GM10248 (cell line): ENCODE measurements at places on chromosomes 4 and X.

DNA sequence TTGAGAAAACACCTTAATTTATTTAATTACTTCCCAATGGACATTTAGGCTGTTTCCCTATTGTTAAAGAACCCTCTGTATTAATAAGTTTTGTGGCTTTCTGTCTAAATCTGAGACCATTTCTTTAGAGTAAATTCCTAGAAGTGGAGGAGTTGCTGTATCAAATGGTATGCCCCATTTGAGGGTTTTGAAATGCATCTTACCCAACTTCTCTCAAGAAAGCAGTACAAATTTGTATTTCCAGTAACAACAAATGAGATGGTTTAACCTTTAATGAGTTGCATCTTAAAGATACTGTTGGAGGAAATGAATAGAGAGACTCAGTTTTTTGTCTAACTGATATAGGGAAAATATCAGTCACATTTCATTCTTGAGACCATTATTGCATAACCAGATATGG, 70.5 kb upstream of the CBLL2 start:
- no peak for DNase-seq

GRCh38 chr4:74370912-74371311, 6.0 kb downstream of the EREG start:
- DNase-seq = peak; percentile 35

GRCh38 chr4:173835903-173836302, 305.9 kb upstream of the HAND2 start:
- no peak for DNase-seq

DNA sequence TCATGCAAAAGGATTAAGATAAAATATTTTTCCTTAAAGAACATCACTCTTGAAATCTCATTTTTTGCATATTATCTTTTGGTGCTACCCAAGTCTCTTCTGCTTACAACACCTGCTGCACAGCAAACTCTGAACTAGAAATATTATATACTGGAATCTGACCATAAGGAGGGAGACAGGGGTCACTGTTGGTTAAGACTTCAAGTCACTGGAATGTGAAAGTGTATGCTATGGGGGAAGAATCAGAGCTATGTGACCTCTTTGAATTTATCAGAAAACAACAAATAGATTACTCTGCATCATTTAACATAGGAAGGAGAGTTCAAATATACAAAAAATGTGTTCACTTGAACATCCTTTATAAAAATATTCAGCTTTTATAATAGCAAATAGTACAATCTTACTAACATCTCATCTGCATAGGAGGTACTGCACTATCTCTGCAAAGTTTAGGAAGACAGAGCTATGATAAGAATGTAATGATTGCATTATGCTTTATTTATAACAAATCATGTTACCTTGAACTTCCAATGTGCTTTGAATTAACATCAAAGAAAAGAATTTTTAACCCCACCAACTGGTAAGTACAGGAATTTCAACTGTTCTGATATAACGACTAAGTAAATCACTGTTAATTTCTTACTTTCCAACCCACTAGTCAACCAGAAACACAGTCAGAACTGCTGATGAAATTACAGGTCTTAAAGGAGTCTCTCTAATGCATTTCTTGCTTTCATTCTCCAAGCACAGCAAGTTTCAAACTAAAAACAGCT, 69.8 kb downstream of the ZNF827 start:
- DNase-seq = peak; percentile 29

- no peak for DNase-seq
Observed at GRCh38 chrX:20001588-20001987, 10.7 kb upstream of the BCLAF3 start.

DNA sequence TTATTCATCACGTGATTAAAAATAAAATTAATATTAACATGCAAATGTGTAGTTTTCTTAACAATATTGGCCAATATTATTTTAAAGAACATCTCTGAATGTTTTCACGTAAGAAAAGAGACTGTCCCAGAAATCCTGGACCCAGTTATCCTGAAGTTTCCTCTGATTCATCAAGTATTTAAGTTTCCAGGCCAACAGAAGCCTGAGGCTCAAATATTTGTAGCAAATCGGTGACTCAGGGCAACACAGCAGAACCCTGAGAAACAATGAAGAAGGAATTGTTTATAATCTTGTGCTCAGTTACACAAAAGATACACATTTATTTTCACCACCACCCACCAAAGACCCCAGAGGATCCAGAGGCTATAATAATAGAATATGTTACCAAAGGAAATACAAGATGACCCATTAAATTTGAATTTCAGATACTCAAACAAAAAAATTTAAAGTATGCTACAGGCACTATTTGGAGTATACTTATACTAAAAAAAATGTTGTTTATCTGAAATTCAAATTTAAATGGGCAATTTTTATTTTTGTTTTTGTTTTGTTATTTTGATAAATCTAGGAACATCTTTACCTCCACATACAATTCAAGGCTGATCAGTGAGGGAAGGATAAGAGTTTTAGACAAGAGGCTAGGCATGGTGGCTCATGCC, 33.9 kb upstream of the SLC7A11 start:
- DNase-seq = no peak

DNA sequence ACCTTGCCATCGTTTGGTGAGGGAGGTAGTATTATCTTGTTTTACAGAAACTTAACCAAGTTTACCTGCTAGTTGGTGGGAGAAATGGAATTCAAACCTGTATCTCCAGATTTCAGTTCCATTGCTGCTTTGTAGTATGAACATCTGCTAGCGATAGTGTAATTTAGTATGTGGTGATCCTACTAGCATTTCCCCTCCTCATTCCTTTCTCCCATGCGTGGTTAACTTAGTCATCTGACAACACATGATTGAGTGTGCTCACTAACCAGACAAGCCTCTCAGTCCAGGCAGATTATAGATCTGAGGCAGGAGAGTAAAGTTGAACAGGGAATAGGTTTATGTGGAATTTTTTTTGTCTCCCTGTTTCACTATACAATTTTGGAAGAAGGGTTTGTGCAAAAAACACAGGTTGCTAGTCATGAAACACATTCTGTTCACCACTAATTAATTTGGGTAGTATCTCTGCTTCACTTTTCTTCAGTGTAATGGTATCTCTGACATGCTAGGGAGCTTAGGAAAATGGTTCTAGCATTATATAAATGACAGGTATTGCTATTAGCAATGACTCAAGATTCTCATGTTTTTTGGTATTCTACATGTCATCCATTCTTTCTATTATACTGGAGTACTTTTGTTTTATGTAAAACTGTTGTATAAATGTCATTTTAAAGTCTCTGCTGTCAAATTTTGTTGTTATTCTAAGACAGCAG, 21.7 kb downstream of the RBPJ start:
- DNase-seq = no peak

- no peak for DNase-seq
Observed at GRCh38 chrX:101759000-101759399, 99.3 kb upstream of the ARMCX2 start.

DNA sequence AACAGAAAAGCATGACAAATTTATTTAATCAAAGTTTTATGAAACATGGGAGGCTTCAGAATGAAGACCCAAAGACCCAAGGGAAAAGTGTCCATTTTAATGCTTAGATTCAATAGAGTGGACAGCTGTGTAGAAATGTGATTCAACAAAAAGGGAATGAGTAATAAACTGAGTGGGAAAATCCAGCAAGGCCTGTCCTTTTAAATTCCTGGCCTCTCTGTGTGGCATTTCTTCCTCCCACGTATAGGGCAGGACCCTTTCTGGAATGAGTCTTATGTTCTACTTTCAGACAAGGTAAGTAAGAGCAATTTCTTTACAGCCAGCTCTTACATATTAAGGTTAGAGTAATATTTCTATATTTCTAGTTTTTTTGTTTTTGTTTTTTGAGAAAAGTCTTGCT, 14.5 kb downstream of the AASDH start:
- no peak for DNase-seq

DNA sequence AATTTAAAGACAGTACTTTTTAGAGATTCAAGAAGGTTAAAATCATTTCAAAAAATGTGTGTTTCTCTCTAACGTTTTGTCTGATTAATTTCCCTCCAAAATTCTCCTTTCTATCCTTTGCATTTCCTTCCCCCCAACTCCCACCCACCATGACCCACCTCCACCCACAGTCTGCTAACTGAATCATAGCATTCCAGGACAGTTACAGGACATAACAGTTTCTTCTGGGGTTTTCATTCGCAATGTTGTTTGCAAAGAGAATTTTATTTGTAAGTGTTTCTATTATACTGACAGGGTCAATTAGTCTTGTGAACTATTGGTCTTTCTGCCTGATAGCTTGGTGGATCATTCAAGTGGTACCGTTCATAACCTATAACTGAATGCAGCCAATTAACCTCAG, 53.7 kb downstream of the ANAPC10 start:
- DNase-seq = no peak

GRCh38 chr4:25901030-25901430, 13.0 kb upstream of the SMIM20 start:
- DNase-seq = no peak

DNA sequence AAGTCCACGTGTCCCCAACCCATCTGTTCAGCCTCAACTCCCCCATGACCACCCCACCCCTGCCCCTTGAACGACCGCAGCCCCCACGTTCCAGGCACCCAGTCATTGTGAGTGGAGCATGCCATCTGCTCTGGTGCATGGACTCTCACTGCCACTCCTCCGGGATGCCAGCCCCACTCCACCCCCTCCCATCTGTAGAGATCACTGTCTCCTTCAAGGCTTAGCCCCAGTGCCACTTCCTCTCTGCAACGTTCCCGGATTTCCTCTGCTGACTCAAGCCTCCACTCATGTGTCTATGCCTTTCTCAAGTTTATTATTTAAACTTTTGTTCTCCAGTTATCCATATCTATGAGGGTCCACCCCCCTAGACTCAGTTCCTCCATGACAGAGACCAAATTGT, 54.0 kb downstream of the MAML3 start:
- DNase-seq = no peak

DNA sequence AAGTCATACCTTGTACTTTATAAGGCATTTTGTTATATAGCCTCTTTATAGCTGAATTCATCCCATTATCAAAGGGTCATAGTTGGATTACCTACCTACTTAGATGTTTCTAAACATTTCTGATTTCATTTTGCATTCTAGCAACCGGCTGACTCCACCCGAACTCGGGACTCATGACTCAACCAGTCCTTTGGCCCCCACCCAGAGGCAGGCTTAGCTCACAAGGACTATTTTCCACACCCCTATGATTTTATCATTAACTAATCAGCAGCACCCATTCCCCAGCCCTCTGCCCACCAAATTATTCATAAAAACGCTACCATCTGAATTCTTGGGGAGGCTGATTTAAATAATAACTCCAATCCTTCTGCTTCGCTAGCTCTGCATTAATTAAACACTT, 79.9 kb upstream of the EGFL6 start:
- no peak for DNase-seq

DNA sequence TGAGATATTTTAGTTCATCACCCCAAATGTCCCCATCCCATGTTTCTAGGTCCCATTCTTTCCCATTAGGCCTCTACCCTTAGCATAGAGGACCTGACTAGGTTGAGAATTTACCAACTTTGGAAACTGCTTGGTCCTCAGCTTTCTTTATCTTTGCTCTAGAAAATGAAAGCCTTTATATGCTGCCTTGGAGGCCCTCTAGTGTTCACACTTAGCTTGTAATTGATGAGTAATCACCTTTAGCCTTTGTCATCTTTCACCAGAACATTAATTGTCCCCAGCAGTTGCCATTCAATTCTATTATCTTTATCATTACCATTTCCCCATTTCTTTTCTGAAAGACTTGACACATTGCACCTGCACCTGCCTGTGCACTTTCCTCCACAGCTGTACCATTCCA, 589.2 kb upstream of the NR3C2 start:
- no peak for DNase-seq

DNA sequence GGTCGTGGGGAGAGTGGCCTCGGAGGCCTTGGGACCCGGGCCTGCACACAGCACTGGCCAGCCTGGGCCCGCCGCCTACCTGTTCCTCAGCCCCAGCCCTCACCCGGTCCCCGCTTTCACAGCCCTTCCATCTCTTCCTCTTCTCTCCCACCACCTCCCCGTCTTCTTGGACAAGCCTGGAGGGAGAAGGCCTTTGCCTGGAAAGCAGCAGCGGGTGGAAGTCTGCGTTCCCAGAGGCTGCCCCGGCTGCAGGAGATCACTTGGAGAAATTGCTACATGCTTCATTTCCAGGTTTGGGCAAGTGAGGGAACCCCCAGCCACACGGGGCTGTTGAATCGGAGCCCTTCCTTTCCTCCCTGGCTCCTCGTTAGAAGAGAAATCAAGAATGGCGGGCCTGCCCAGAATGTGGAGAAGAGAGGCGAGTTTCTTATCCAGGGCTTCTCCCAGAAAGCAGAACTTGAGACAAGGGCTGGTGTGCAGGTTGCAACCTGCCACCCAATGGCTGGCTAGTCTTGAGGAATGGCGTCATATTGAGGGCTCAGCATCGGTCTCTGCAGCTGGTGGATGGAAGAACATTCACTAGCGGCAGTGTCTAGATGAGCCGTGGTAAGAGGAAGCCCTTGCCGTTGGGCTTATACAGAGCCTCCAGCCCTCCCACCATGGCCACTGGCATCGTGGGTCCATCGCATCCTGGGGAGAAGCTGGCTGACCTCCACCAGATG, 1.2 kb upstream of the PDZD4 start:
- DNase-seq = peak; percentile 10

DNA sequence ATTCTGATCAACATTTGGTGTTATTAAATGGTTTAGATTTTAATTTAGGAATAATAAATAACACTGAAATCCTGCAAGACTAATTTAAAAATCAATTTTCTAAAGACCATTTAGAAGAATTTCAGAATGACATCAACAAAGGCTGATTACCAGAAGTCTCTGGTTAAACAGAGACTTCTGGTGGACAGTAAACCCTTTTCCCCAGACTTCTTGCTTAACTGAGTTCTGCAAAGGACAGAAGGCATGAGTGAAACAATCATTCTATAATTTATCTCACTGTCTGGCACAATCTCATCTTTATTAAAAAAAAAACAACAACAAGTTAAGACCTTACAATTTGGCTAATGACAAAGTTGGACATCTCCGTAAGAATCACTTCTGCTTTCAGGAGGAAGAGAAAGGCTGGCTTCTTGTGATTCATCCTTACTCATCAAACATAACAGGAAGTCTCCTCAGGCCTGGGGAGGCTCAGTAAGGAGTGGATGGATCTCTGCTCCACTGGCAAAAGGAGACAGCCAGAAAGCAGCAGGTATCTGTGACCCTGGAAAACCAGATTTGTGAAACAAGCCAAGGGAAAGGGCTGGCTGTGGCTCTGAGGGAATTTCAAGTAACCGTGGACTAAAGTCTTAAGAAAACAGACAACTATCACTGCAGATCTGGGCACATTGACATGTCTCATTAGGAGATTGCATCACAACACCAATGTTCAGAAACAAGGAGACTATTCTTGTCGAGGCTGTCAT, 908 bp upstream of the TLR6 start:
- peak; percentile 38 for DNase-seq

DNA sequence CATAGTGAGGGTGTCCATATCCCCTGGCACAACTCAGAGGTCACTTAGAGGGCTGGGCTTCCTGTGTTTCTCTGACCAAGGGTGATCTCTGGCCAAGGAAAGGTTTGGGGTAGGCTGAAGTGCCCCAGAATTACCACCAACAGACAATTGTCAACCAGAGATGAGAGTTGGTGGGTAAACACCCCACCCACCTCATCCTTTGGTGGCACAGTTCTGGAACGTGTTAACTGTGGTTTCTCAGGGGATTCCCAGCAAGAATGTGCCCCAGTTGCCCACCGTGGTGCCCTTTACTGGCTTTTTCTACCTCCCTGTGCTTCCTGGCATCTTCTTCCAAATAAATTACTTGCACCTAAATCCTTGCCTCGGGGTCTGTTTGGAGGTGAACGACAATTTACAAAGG, 17.1 kb downstream of the GRPR start:
- no peak for DNase-seq

- peak; percentile 58 for DNase-seq
Observed at GRCh38 chr4:170089668-170090351, at the start of gene AADAT. Gene AADAT, minus strand, starts transcription at chr4:170089956. Its CDS starts 266 bp downstream, at chr4:170089690.

GRCh38 chr4:158538176-158538575, 16.5 kb downstream of the RXFP1 start:
- no peak for DNase-seq
